ENCODE measurements at places on chromosomes 1 and 21.

GRCh38 chr1:153565529-153566374 is at the start of gene S100A2:
S100A2 (minus strand) TSS chr1:153565844; CDS start chr1:153563877, 1,967 bp downstream.
- no peaks in the 10 kb centered on the region for H3K27me3 ChIP-seq
- H3K36me3 ChIP-seq, result no peaks in the 10 kb centered on the region
- H3K4me1 ChIP-seq, result peaks cover 36% of the 10 kb centered on the region
- DNase-seq, result peak; percentile 58
- H3K27ac ChIP-seq, result peak within 1 kb of the TSS; percentile 60

GRCh38 chr1:161117759-161118581 is at the start of the genes NIT1 and PFDN2:
NIT1 (plus strand) TSS chr1:161118105; CDS start chr1:161118177, 72 bp downstream.
PFDN2 (minus strand) TSS chr1:161118037; CDS start chr1:161118026, 11 bp downstream.
- H3K4me3 ChIP-seq, result peak within 1 kb of the TSS; percentile 93
- DNase-seq, result peak; percentile 91
- peaks cover 61% of the 10 kb centered on the region for H3K4me1 ChIP-seq
- H3K27me3 ChIP-seq, result no peaks in the 10 kb centered on the region
- peaks cover 30% of the 10 kb centered on the region for H3K36me3 ChIP-seq

- peak; percentile 67 for DNase-seq
- no peaks in the 10 kb centered on the region for H3K36me3 ChIP-seq
- H3K27ac ChIP-seq, result peak overlapping the region; percentile 55
- H3K4me3 ChIP-seq, result peak overlapping the region; percentile 92
- H3K4me1 ChIP-seq, result peaks cover 58% of the 10 kb centered on the region
These were observed 2.6 kb downstream of the MRPS6 start for GRCh38 chr21:34075760-34076660.

DNA sequence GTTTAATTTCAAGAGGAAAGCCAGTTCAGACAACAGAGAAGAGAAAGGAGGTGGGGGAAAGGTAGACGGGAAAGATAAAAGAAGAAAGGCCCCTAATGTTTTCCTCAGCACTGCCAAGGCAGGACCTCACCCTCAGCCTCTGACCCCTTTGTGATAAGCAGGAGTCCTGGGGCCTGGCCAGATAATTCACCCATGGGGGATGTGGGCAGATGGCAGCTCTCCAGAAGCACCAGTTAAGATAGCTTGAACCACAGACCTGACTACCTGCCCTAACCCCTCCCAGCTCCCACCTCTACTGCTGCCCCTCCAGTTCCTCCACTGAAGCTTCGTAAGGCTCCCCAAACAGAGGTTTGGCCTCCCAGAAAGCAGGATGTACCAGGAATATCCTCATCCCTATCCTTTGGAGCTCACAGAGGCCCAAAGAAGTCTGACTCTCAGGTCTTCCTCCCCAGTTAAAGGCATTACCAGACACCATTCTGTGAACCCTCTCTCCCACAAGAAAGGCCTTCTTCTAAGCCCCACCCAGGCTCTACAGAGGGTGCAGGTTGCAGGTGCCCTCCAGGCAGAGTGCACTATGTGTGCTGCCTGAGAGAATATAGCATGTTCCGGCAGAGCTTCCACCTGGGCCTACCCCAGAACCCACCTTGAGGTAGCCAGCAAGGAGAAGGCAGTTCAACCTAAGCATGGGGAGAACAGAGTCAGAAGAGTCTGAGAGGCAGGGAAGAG is 9.2 kb upstream of the SNAPIN start:
- no peak overlapping the region for H3K4me3 ChIP-seq
- no peaks in the 10 kb centered on the region for H3K27me3 ChIP-seq
- peak overlapping the region; percentile 20 for H3K27ac ChIP-seq
- H3K36me3 ChIP-seq, result peaks cover 24% of the 10 kb centered on the region
- DNase-seq, result peak; percentile 37

GRCh38 chr1:91980663-91981062 is 31.5 kb downstream of the BRDT start:
- H3K27ac ChIP-seq, result no peak overlapping the region
- no peaks in the 10 kb centered on the region for H3K36me3 ChIP-seq
- peaks cover 2% of the 10 kb centered on the region for H3K27me3 ChIP-seq
- DNase-seq, result no peak

DNA sequence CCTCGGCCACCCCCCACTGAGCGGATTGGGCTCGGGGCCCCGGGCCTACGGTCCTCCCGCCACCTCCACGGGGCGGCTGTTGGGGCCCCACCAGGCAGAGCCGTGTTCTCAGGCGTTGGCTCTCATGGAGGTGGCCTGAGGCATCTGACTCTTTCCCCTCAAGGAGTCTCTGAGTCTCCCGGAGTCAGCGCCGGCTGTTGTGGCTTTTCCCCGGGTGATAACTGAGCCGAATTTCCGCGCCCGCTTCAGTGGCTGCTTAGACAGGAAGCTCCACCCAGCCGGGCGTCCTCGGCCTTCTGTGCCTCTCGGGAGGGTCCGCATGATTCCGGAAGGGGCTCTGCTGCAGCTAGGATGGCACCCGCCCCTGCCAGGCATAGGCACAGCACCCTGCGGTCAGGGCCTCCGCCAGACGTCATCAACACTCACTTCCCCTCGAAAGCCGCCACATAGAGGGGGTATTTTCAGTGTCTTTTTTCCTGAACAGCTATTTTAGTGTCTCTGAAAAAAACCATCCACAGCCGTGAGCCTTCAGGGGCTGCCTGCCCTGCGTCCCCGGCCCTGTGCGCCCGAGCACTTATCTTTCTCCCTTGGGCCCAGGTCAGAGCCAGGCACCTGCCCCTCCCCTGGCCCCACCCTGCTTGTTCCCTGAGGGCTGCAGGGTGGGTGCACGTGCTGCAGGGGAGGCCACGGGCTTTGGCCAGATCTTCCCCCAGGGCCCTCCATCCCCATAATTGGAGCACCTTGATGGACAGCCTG is 72.9 kb downstream of the SKI start:
- DNase-seq, result peak; percentile 98
- peak overlapping the region; percentile 99 for H3K27ac ChIP-seq
- H3K36me3 ChIP-seq, result peaks cover 25% of the 10 kb centered on the region

- no peaks in the 10 kb centered on the region for H3K27me3 ChIP-seq
- no peak overlapping the region for H3K4me3 ChIP-seq
- no peaks in the 10 kb centered on the region for H3K36me3 ChIP-seq
- H3K4me1 ChIP-seq, result no peaks in the 10 kb centered on the region
- no peak overlapping the region for H3K27ac ChIP-seq
These were observed 451.2 kb downstream of the USP25 start for GRCh38 chr21:16181018-16181417.

GRCh38 chr1:27967106-27967883 is 7.5 kb downstream of the XKR8 start:
- H3K4me1 ChIP-seq, result peaks cover 11% of the 10 kb centered on the region
- no peak overlapping the region for H3K27ac ChIP-seq
- peaks cover 51% of the 10 kb centered on the region for H3K36me3 ChIP-seq
- no peaks in the 10 kb centered on the region for H3K27me3 ChIP-seq

GRCh38 chr1:43582162-43582566 is 51.5 kb downstream of the PTPRF start:
- H3K36me3 ChIP-seq, result no peaks in the 10 kb centered on the region
- H3K4me1 ChIP-seq, result no peaks in the 10 kb centered on the region
- DNase-seq, result peak; percentile 25

GRCh38 chr1:64421377-64421776 is 48.6 kb upstream of the CACHD1 start:
- no peak overlapping the region for H3K27ac ChIP-seq
- H3K4me1 ChIP-seq, result no peaks in the 10 kb centered on the region
- H3K4me3 ChIP-seq, result no peak overlapping the region
- no peaks in the 10 kb centered on the region for H3K36me3 ChIP-seq
- no peak for DNase-seq
- peaks cover 2% of the 10 kb centered on the region for H3K27me3 ChIP-seq

GRCh38 chr1:234704106-234704887 is 94.3 kb upstream of the IRF2BP2 start:
- no peaks in the 10 kb centered on the region for H3K27me3 ChIP-seq
- no peak overlapping the region for H3K4me3 ChIP-seq
- H3K36me3 ChIP-seq, result no peaks in the 10 kb centered on the region
- H3K4me1 ChIP-seq, result no peaks in the 10 kb centered on the region
- no peak for DNase-seq

- no peak overlapping the region for H3K27ac ChIP-seq
- H3K4me3 ChIP-seq, result no peak overlapping the region
- no peaks in the 10 kb centered on the region for H3K36me3 ChIP-seq
- no peaks in the 10 kb centered on the region for H3K27me3 ChIP-seq
These were observed 55.9 kb upstream of the PROX1 start for GRCh38 chr1:213931836-213932235.

- H3K27me3 ChIP-seq, result peaks cover 7% of the 10 kb centered on the region
- H3K4me1 ChIP-seq, result no peaks in the 10 kb centered on the region
- H3K27ac ChIP-seq, result no peak overlapping the region
- no peak for DNase-seq
- no peak overlapping the region for H3K4me3 ChIP-seq
These were observed 74.3 kb upstream of the PAX7 start for GRCh38 chr1:18556364-18556763.

GRCh38 chr1:206887701-206888100 is 9.5 kb upstream of the IL24 start:
- no peaks in the 10 kb centered on the region for H3K36me3 ChIP-seq
- H3K27me3 ChIP-seq, result no peaks in the 10 kb centered on the region
- H3K4me1 ChIP-seq, result no peaks in the 10 kb centered on the region
- H3K27ac ChIP-seq, result no peak overlapping the region

- H3K4me1 ChIP-seq, result no peaks in the 10 kb centered on the region
- H3K36me3 ChIP-seq, result no peaks in the 10 kb centered on the region
- no peak overlapping the region for H3K27ac ChIP-seq
- no peak for DNase-seq
These were observed 106.3 kb downstream of the COL11A1 start for GRCh38 chr1:103002005-103002404.

GRCh38 chr1:157782931-157783330 is 6.0 kb upstream of the FCRL2 start:
- peaks cover 7% of the 10 kb centered on the region for H3K4me1 ChIP-seq
- H3K27me3 ChIP-seq, result no peaks in the 10 kb centered on the region
- DNase-seq, result no peak
- H3K4me3 ChIP-seq, result no peak overlapping the region

GRCh38 chr1:188499690-188500089 is 1670.9 kb downstream of the PLA2G4A start:
- no peaks in the 10 kb centered on the region for H3K4me1 ChIP-seq
- no peaks in the 10 kb centered on the region for H3K27me3 ChIP-seq
- no peak overlapping the region for H3K27ac ChIP-seq

GRCh38 chr21:32113486-32113885 is 165.4 kb downstream of the MIS18A start:
- no peak overlapping the region for H3K4me3 ChIP-seq
- H3K4me1 ChIP-seq, result no peaks in the 10 kb centered on the region
- H3K27me3 ChIP-seq, result peaks cover 2% of the 10 kb centered on the region
- no peaks in the 10 kb centered on the region for H3K36me3 ChIP-seq
- DNase-seq, result no peak

DNA sequence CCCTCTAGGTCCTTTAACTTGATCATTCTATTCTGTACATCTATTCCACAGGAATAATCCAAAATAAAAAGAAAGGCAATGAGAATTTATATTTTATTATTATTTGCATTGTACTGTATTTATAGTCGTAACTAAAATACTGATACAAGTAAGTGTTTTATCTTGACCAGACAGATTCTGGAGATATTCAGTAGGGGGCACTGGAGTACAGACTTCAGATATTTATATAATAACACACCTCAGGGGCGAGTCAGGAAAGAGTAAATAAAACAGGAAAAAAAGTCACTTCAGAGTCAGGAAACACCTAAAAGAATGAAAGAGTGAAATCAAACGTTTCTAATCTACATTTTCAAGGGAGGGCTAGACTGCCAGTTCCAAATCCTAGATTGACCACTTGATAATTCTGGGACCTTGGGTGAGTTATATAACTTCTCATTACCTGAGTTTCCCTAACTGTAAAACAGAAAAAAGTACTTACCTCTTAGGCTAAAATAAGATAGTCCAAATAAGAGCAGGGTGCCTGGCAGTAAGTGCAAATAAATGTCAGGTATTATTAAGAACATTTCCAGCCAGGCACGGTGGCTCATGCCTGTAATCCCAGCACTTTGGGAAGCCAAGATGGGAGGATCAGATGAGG is 31.1 kb upstream of the MTF1 start:
- H3K4me1 ChIP-seq, result no peaks in the 10 kb centered on the region
- DNase-seq, result peak; percentile 63
- peaks cover 47% of the 10 kb centered on the region for H3K36me3 ChIP-seq

GRCh38 chr1:149906570-149907075 is 7.3 kb downstream of the BOLA1 start:
- no peaks in the 10 kb centered on the region for H3K27me3 ChIP-seq
- H3K4me3 ChIP-seq, result no peak overlapping the region

GRCh38 chr1:211985556-211986264 is 49.6 kb downstream of the INTS7 start:
- no peak for DNase-seq
- peaks cover 26% of the 10 kb centered on the region for H3K36me3 ChIP-seq
- no peaks in the 10 kb centered on the region for H3K4me1 ChIP-seq
- H3K4me3 ChIP-seq, result no peak overlapping the region

DNA sequence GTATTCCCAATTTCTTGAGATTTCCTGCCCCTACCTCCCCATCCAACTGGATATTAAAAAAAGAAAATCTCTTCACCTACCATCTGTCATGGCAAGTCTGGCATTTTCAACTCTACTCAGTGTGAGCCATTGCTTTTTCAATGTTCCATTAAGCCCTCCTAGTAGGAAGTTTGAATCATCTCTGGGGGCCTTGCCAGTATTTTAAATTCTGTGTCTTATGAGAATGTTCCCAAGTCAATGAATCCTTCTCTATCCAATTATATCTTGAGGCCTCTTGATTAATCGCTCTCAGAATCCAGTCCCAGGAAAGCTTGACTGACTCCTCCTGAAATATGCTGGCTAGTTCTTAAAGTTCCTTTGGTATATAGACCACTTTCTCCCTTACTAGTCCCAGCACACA is 91.5 kb downstream of the NGF start:
- H3K27me3 ChIP-seq, result peaks cover 11% of the 10 kb centered on the region
- H3K4me1 ChIP-seq, result no peaks in the 10 kb centered on the region
- no peak overlapping the region for H3K4me3 ChIP-seq
- no peak for DNase-seq

- no peak overlapping the region for H3K4me3 ChIP-seq
- no peak for DNase-seq
- H3K27me3 ChIP-seq, result no peaks in the 10 kb centered on the region
- no peaks in the 10 kb centered on the region for H3K4me1 ChIP-seq
These were observed 15.2 kb upstream of the GPR153 start for GRCh38 chr1:6275826-6276782.

DNA sequence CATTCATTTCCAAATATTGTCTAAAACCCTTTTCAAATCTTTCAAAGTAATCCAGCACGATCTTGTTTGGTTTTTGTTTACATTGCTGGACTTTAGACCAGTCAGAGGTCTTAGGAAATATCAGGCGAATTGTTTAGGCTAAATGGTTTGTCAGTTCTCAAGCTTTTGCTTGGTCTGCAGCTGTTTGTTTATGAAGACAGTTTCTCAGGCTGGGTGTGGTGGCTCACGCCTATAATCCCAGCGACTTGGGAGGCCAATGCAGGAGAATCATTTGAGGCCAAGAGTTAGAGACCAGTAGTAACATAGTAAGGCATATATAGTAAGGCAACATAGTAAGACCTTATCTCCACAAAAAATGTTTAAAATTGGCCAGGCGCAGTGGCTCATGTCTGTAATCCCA is 77.5 kb downstream of the DNTTIP2 start:
- H3K36me3 ChIP-seq, result no peaks in the 10 kb centered on the region
- H3K27me3 ChIP-seq, result no peaks in the 10 kb centered on the region

- no peaks in the 10 kb centered on the region for H3K27me3 ChIP-seq
- peak; percentile 87 for DNase-seq
- peak overlapping the region; percentile 8 for H3K4me3 ChIP-seq
These were observed 1.3 kb upstream of the IL19 start for GRCh38 chr1:206769304-206769731.

Measured in CD4-positive, CD25-positive, alpha-beta regulatory T cell (primary cell).